ENCODE measurements at places on chromosomes 12 and 14.

- peak; percentile 22 for DNase-seq
These were observed 158.5 kb upstream of the FOXN3 start for GRCh38 chr14:89575386-89576061.

- DNase-seq, result no peak
These were observed 30.1 kb downstream of the SLC35F4 start for GRCh38 chr14:57835766-57836165.

DNA sequence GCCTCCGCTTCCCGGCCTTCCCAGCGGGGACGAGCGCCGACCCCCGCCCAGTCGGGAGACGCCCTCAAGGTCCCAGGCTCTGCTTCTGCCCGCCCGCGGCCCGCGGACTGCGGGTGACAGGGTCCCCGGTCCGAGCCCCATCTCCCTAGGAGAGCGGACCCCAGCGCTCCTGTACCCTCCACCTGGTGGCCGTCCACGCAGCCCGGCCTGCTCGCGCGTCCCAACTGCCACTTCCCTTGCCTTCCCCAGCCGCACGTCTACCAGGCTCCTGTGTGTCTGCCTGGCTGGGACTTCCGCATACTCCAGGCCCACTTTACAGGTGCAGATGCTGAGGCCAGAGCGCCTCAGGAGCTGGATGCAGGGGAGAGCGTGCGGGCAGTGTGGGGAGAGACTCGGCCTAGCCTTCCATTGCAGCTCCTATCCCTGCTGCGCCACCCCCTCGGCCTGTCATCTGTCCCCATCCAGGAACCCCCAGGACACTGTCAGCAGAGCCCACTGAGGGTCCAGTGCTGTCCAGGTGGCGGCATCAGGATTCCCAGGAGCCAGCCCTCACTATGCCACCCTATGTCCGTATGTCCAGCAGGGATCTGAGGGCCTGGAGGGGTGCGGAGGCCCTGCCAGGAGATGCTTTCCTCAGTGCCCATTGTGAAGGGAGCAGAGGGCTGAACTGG, 8.0 kb upstream of the ANKRD9 start:
- peak; percentile 69 for DNase-seq

DNA sequence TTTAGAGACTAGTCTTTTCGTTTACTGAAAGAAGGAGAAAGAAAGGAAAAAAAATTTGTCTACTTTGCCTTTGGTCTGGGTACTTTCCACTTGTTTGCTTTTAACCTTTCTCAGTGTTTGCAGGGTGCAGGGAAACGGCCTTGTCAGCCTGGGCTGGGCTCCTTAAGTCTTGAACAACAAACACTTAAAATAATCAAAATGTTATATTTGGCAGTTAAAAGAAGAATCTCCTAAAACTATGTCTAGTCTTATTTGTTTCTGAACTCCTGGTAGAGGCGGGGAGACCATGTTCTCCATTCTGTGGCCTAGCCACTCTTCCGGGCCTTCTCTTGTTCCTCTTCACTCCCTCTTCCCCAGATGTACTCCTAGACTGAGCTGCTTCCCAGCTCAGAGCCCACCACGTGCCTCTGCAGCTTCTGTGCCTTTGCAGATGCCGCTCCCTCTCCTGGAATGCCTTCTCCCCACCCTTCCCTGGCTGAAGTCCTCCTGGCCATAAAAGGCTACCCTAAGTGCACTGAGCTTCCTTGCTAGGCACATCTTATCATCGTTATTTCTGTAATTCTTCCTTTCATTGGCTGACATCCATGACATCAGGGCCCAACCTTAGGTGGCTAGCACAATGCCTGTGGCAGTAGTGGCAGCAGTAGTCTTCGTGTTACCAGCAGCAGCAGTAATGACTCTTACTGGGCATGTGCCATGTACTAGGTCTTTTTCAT, 432.9 kb downstream of the ZFP36L1 start:
- no peak for DNase-seq

GRCh38 chr14:21025371-21026273, 761 bp upstream of the NDRG2 start:
- peak; percentile 89 for DNase-seq

- peak; percentile 46 for DNase-seq
These were observed 620 bp downstream of the PGAM5 start for GRCh38 chr12:132711080-132711843.

- DNase-seq, result no peak
These were observed 35.5 kb downstream of the CIT start for GRCh38 chr12:119841433-119842210.

DNA sequence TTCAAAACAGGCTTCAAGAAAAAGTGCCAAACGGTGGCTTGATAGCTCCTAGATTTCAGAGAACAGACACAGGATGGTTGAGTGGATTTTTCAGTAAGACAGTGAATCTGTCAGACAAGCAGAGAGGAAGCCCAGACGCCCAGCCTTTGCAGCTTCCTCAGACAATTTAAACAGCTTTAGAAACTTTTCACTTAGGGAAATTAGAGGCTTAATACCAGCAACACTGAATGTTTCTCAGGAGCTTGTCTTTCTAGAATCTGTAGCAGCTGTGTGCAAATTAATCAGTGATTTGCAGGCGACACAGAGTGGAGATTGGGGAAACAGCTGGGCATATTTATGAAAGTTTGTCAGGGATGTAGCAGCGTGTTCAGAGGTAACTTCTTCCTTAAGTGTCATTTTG, 362.1 kb downstream of the GALC start:
- no peak for DNase-seq

DNA sequence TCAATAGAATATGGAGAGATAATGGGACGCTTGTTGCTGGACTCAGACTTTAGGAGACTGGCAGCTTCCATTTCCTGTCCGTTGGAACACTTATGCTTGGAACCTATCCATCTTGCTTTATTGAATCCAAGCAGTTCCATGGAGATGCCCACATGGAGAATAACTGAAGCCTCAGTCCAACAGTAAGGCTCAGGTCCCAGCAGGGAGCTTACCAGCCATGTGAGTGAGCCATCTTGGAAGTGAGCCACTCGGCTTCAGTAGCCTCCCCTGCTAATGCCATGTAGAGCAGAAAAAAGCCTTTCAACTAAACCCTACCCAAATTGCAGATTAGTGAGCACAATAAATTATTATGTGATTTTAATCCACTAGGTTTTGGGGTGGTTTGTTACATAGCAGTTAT, 538.8 kb upstream of the STXBP6 start:
- no peak for DNase-seq

GRCh38 chr14:21023817-21024584, 860 bp downstream of the NDRG2 start:
- no peak for DNase-seq

GRCh38 chr14:65151609-65151956, 49.3 kb upstream of the MAX start:
- no peak for DNase-seq

DNA sequence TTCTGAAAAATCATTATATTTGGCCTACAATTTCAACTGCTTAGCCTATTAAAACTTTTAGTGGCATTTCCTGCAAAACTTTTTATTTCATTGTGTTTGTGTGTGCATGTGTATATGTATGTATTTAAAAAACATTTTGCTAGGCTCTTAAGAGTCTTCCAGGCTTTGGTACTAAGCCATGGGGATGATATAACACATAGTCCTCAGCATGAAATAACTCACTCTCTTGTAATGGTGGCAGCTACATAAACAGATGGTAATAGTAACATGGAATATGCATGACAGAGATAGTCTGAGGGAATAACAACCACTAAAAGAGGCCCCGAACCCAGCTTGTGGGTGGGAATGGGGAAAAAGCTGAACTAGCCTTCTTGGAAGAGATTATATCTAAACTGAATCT, 141.4 kb downstream of the TTLL5 start:
- DNase-seq, result no peak

- DNase-seq, result no peak
These were observed 2.9 kb downstream of the KRT2 start for GRCh38 chr12:52649066-52649465.

GRCh38 chr12:8420506-8420905, 35.3 kb upstream of the CLEC6A start:
- DNase-seq, result no peak

DNA sequence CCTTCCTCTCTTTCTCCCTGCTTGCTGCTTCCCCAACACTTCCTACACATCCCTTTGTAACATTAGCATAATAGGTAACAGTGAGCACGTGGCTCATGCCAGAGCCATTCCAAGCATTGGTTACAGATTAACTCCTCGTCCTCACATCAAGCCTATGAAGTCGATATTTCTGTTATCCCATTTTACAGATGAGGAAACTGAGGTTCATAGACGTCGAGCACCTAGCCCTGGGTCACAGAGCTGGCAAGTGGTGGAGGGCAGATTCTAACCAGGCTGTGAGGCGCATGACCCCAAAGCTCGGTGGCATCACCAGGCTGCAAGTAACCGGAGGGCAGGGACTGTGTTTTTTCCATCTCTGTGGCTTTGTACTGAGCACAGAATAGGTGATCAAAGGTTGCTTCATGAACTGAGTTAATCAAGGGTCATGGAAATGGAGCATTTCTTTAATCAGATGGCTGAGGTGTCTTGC, 5.7 kb upstream of the SERPINA1 start:
- DNase-seq, result no peak

- no peak for DNase-seq
These were observed 13.3 kb downstream of the TNS2 start for GRCh38 chr12:53062977-53063707.

- no peak for DNase-seq
These were observed 210.6 kb downstream of the SLC6A15 start for GRCh38 chr12:84702001-84702400.

DNA sequence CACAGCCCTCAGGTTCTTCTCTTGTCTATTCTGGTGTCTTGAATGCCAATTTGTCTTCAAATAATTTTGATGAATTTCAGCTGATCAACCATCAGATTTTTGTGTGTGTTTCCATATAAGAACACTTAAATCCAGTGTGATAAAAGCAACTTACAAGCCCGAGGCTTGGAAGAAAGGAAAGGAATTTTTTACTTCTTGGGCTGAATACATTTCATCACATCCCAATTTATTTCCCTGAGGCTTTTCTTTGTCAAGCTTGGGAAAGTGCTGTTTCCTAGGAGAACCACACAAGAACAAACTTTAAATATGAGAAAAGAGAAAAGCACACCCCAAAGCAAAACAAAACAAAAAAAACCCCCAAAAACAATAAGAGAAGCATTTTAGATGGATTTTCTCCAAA, 26.6 kb downstream of the GPRC5D start:
- DNase-seq, result no peak

GRCh38 chr12:59067083-59067482, 146.8 kb upstream of the LRIG3 start:
- DNase-seq, result peak; percentile 22

GRCh38 chr12:77401064-77401769, 335.8 kb upstream of the E2F7 start:
- DNase-seq, result no peak

DNA sequence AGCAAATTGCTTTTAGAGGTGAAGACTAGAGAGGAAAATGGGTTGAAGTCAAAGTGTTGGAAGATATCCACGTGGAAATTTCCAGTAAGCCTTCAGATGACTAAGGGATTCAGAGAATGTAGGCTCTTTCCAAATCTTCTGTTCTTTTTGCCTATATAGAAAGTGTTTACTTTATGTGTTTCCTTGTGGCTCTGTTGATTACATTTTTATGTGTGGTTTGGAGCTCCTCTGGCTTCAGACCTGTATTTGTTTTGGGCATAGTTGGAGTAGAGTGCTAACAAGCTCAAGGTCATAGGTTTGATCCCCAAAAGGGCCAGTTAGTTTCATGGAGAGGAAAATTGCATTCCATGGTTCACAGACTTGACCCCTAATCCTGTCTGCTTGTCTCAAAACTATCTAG, 91.9 kb downstream of the IGF1 start:
- no peak for DNase-seq

GRCh38 chr14:74034572-74034971, 15.4 kb downstream of the BBOF1 start:
- no peak for DNase-seq

DNA sequence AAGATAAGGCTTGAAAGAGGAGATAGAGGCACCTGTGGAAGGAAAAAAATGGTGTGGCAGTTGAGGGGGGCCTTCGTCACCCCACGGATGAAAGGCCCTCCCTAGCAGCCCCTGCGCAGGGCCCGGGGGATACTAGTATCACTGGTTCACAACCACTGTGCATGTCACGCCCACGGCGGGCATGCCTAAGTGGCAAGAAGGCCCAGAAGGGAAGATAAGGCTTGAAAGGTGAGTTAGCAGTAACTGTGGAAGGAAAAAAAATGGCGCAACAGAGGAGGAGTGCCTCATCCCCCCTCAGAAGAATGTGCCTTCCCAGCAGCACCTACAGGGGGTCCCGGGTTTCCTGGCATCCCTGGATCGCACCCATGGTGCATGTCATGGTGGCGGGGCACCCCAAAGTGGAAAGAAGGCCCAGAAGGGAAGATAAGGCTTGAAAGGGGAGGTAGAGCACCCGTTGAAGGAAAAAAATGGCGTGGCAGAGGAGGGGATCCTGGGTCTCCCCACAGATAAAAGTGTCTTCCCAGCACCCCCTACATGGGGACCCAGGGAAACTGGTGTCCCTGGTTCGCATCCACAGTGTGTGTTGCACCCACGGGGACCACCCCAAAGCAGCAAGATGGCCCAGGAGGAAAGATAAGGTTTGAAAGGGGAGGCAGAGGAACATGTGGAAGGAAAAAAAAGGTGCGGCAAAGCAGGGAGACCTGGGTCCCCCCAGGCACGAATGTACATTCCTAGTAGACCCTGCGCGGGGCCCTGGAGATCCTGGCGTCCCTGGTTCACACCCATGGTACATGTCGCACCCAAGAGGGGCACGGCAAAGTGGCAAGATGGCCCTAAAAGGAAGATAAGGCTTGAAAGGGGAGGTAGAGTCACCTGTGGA, 279.2 kb downstream of the ALG10 start:
- DNase-seq, result no peak
